ENCODE measurements at places on chromosomes 2 and 18. TPM values are rescaled to one million over a fixed set of nuclear protein-coding genes. Genes with fewer than 3 reads are reported as not detected.

The SLC38A11 gene
- 20.0 TPM for total RNA-seq

GRCh38 chr2:173545364-173545763 lies 190.7 kb downstream of the CDCA7 start:
- no peak for DNase-seq

The TSPYL6 gene
- not detected for total RNA-seq

DNA sequence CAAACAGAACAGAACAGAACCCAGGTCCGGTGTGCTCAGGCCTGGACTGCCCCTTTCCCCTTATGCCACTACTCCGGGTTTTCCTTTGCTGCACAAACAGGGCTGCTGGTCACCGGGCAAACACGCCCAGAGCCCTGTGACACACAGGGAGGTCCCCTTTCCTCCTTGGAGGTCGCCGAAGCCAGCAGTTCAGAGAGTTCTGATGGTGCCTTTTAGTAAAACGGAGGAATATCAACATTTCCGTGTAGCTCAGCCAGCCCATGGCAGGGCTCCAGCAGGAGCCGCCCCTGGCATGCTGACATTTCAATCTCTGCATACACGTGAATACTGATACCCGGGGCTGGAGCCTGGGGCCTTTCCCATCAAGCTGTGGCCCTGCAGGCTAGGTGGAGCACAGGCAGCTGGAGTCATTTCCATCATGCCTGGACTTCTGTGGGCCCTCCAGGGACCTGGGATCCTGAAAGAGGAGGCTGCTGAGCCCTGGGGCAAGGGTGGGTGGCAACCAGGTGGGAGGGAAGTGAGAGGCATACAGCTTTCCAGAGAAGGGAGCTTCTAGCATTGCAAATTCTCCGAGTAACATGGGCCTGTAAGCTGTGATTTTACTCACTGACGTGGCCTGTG lies 91.4 kb upstream of the PXDN start:
- DNase-seq: no peak

GRCh38 chr2:32357318-32358110 lies 691 bp downstream of the BIRC6 start:
- DNase-seq: peak; percentile 73

The RAMP1 gene
- 8.8 TPM for total RNA-seq

DNA sequence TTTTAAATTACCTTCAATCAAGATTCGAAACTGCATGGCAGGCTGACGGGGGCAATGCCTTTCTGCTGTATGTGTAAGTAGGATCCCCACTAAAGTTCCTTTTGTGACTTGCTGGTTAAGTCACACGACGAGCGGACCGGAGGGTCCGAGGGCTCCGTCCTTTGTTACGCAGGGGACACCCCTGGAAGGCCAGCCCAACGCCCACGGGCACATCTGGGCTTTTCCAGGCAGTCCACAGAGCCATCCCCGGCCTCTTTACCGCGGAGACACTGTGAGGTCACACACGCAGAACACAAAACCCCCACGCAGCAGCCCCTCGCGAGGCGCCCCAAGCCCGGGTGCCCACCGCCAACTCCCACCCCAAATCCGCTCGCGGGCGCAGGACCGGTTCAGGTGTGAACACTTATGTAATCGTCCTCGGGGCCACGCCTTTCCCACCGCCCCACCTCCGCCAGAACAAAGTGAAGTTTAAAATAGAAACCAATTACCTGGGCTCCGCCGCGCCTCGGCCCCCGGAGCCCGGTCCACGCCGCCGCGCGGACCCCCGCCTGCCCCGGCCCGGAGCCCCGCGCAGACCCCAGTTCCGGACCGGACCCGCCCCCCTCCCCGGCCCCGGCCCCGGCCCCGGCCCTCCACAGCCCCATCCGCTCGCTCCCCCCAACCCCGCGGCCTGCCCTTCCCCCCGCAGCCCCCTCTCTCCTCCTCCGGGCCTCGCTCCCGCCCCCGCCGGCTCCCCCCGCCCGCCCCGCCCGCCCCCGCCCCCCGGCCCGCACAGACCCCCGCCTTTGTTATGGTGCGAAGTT lies 4.2 kb downstream of the ZNF516 start:
- DNase-seq: peak; percentile 88

DNA sequence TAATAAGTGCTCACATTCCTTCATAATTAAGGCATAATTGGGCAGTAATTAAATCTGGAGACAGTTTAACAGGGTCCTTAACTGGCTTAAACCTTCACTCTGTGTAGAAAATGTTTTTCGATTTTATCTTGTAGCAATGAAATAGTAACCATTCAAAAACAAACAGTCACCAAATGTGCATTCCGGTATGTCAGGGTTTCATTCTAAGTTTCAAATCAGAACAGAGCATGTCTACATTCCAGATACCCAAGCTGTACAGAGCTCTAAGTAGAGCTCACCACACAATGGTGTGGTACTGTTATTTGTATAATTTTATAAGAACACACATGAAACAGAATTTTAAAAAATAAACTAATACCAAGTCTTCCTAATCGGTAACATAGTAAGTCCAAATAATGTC lies 52.6 kb downstream of the SMAD2 start:
- DNase-seq: no peak

The C2orf78 gene
- not detected for total RNA-seq

The EPB41L5 gene
- 49.4 TPM for total RNA-seq

DNA sequence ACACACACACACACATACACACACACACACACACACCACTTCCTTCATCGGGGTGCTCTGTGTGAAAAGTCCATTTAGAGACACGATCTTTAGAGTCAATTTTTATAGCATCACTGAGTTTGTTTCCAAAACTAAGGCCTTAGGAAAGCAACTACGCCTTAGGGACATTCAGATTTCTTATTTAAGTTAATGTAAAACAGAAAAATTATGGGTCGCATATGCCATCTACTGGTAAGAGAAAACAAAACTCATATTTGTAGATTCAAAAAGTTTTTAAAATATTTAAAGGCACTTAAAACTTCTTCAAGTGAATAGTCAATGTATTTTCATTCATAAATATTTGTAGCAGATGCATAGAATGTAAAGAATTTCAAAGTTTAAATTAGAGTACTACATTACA lies 166.2 kb downstream of the ATAD2B start:
- DNase-seq: peak; percentile 71

- no peak for DNase-seq
Observed at GRCh38 chr18:32351032-32351431, 119.7 kb downstream of the GAREM1 start.

- DNase-seq: no peak
Observed at GRCh38 chr2:233208382-233209116, 42.9 kb upstream of the ATG16L1 start.

The CHMP1B gene
- total RNA-seq: 47.4 TPM

DNA sequence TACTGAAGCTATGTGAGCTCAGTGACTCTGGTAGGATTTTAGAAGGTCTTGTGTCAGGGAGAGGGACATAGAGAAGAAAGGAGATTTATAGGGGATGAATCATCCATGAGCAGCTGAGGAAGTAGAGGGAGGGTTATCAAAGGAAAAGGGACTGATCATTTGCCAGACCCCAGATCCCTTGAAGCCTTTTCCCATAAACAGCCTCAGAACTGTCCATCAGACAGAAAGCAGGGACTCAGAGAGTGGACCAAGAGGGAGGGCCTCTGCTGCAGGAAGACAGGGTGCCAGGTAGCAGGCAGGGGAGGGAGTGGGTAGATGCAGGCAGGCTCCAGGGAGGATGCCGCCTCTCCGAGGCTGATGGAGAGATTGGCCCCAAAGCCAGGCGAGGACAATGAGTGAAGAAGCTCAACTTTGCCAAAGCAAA lies 133.9 kb downstream of the TNS1 start:
- DNase-seq: no peak

The LIMS3 gene
- 1.5 TPM for total RNA-seq

DNA sequence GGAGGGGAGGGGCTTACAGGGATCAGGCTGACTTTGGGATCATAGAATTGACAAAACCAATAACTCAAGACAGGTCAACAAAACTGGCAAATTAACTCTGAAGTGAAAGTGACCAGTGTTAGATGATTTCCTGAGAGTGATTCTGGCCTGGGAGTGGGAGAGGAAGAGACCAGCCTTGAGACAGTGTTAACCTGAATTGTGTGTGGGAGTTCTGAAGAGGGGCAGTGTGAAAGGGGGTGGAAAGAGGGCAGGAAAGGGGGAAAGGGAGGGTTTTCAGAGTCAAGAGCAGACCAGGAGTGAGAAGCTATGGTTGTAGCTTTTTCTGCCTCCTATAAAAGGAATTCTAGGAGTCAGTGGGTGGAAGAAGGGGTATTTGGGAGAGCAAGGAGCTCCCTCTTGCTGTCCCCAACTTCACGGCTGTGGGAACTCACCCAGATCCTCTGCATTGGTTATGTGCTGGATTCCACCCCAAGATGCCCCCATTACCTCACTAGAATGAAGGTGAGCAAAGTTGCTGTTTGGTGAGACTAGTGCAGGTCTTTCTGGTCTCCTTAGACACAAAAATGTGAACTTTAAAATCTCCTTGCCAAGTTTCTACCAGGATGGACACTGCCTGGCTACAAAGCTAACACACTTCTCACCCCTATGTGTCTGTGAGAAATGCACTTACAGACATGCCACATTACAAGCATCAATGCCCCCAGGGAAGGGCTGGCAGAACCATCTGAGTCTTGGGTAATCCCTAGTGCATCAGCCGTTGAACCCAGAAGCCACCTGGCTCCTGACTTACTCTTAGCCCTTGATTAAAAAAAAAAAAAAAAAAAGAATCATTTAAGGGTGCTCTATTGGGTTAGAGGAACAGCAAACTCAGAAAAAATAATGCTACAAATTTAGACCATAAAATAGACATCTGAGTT lies 61.6 kb downstream of the BMP10 start:
- DNase-seq: no peak

DNA sequence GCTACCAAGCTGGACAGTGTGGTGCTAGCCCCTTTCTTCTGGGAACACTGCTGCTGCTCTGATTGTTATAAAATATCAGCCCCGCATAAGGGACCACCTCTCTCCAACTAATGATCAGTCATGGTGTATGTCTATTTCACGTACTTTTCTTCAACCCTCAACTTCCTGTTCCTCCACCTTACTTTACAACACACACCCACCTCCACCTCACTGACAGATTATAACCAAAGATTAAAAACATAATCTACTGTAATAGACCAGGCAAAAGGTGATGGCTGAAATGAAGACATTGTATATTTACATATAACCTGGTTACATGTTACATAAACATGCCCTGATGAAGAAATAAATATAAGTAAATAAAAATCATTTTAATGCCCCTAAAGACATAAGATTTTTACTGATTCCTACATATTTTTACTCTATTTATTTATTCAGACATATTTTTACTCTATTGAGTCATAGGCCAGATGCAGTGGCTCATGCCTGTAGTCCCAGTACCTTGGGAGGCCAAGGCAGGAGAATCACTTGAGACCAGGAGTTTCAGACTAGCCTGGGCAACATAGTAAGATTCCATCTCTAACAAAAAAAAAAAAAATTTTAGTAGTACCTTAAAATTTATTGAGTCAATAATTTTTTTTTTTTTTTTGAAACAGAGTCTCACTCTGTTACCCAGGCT lies 12.8 kb downstream of the STK39 start:
- DNase-seq: no peak

The GORASP2 gene
- 70.4 TPM for total RNA-seq

DNA sequence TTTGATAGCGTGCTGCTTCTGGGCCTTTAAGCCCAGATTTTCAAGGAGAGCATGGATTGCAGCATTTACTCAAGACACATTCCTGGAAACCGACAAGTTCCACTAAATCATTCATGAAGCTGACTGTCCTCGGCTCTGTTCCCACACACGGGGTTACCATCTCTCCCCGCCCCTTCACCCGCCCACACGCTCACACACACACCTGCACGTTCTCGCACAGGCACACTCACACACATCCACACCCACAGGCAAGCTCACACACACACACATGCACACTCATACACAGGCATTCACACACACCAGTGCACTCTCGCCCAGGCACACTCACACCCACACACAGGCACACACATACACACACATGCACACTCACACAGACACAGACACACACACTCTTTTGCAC lies 150.0 kb upstream of the AGAP1 start:
- peak; percentile 67 for DNase-seq

The B3GNT2 gene
- 35.0 TPM for total RNA-seq

GRCh38 chr2:228938629-228939028 lies 332.5 kb downstream of the PID1 start:
- no peak for DNase-seq

DNA sequence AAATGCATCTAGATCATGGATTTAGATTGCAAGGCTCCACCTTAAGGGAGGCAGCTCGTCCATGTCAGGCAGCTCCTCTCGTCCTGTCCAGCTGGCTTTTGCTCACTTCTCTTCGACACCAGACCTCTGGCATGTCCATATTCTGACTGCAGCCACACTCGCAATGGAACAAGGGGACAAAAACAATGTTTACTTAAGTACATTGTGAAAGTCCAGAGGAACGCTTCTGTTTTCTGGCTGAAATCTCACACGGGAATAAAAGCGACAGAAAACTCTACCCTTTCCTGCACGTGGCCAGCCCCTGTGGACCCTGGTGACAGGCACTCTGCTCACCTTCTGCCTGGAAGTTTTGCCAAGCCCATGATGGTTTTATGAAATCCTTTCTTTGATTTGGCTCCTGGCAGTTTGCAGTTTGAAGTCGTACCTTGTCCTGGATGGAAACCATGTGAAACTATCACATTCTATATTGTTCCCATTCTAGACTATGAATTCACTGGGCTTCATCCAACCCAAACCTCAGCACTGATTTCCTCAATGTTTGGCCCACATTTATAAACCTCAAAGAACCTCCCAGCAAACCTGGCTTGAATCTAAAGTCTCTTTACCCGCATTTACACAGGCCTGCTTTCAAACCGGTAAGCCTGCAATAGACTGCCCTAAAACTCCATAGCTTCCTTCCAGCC lies 134.3 kb upstream of the PIEZO2 start:
- no peak for DNase-seq

Data from kidney (tissue), 22 donors.